HS-5 (cell line): ENCODE measurements at places on chromosomes 16 and 17.

DNA sequence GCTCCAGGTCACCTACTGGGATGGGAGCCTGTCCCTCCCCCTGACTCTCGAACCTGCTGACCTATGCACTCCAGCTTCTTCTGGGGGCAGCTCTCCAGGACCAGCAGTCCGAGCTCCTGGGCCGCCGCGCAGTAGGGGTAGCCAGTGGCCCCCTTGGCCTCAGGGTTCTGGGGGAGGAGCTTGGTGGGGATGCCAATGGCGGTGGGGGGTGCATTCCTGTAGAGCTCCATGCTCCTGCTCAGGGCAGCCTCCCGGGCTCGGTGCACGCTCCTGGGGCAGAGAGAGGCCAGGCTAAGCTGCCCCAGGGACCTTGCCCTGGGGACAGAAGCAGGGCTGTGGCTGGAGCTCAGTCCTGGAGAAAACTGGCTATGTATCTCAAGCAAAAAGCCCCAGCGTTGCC lies 7.7 kb upstream of the SPATA2L start:
- no peak for DNase-seq

- no peak for DNase-seq
These were observed 2.0 kb downstream of the HOXB8 start for GRCh38 chr17:48612854-48613691.

DNA sequence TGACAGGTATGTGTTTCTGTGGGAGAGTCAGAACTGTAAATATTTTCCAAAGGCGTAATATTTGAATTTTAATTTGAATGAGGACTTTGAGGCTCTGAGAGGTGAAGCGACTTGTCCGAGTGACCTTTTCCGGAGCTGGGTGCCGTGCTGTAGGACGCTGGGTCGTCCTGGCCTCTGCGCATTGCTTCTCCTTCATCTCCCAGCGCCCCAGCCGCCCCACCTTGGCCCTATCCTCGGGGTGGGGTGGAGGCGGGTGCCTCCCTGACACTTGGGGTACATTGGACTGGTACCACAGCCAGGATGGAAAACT lies 147.8 kb downstream of the SPECC1 start:
- DNase-seq, result no peak

DNA sequence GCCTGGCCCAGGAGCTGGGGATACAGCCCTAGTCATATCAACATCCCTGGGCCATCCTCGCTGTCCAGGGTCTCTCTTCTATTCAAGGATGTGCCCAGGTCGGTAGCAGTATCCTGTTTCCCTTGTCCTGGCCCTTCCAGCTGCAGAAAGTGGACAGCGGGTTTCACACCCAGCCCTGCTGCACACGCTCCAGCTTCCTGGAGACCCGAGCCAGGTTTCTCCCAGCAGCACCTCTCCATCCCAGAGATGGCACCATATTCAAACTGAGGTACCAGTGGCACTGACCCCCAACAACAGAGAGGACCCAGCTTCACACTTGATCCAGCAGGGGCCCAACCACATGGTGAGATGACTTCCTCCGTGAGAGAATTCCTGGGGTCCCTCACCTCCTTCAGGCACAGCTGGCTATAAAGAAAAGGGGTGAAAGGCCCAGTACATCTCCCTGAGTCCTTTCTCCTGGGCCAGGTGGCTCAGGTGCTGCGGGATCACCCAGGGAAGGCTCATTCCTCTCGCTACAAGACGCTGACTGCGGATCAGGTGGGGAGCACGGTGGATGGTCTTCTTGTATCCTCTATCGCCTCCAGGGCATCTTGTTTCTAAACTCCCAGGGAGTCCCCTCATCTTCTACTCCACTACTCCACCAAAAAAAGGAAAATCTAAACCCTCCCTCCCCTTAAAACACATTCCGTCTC lies 1.4 kb downstream of the CUEDC1 start:
- no peak for DNase-seq

DNA sequence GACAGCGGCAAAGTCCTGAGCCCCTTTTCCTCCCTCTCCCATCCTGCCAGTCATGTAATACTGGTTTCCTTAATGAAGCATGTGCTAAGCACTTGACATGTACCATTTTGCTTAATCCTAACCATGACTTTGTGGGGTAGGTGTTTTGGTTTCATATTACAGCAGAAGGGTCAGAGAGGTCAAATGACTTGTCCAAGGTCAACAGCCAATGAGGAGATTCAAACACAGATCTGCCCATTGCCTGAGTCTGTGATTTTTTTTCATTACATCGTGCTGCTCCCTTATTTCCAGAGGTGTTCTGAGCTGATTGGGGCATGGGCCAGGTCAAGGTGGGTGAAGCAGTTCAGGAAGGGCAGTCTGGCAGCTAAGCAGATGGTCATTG lies 17.6 kb upstream of the PHF12 start:
- no peak for DNase-seq

- no peak for DNase-seq
These were observed 9.4 kb upstream of the CEP20 start for GRCh38 chr16:15897834-15898254.

DNA sequence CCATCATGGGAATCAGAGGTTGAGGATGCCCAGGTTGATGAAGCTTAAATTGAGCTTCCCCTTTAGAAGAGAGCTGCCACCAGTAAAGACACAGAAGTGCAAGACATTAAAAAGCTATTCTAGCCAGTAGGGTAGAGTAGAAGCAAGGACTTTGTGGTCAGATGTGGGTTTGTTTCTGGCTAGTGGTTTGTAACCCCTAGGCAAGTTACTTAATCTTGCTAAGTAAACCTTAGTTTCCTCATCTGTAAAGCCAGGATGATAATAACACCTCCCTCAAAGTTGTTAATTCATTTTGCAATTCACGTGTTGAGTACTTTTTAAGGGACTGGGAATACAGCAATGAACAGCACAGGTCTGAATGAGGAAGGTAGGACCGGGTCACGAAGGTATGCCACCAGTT lies 3.6 kb downstream of the SNTB2 start:
- DNase-seq, result no peak

DNA sequence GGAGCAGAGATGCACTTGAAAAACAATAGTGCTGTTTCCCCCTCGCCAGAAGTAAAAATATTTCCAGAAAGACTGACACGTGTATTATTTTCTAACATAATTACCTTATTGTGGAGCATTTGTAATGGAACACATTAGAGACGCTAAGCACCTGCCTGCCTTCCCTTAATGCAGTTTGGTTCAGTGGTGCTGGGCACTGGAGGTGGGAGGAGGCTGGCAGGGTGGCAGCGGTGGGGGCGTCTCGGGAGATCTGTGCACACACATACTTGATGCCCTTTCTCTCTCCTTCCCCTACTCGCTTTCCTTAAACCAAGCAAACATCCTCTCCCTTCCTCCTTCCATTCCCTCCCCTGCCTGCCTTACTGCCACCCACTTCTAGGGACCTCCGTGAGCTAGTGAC lies 156.6 kb upstream of the SDK2 start:
- no peak for DNase-seq

- no peak for DNase-seq
These were observed 8.4 kb downstream of the FOXK2 start for GRCh38 chr17:82527898-82528297.

GRCh38 chr16:81517629-81518438 lies 73.2 kb downstream of the CMIP start:
- no peak for DNase-seq

DNA sequence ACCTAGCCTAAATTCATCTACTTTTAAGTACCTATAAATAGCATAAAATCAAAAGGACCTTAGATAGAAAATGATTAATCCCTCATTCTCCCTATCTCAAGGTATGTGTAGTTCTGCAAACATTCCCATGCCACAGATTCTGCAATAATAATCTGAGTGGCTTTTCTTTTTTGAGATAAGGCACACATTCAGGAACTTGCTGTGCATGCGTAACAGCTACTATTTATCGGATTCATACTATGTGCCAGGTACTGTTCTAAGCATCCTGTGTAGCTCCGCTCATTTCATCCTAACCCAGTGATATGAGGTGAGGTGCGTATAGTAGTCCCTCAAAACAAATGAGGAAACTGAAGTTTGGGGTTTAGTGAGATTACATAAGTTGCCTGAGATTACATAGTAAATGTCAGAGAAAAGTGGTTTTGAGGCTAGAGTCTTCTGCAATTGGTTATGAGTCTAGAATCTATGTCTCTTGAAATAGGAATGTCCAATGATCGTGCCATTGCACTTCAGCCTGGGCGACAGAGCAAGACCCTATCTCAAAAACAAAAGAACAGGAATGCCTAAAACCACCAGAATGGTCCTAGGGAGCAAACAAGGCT lies 2.0 kb upstream of the ZNF263 start:
- DNase-seq, result no peak

DNA sequence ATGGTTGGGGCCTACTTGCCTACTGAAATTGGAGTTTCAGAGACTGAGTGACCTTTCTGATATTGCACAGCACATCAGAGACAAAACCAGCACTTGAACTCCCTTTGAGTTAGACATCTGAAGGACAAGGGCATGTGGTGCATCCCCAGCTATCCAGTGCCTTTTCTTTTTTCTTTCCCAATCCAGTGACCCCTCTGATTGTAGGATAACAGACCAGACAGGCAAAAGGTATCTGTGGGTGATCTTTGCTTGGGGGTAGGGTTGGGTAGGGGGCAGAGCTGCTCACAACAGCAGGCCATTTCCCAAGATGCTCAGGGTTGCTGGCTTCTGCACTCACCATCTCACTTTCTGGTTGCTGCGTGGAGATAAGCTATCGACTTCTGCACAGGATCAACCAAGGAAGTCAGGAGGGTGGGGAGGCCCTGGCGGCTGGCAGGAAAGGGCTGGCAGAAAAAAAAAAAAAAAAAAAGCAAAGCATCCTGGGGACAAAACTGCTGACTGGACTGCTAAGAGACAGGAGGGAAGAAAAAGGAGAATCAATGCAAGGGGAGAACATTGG lies 42.2 kb downstream of the HOXB1 start:
- no peak for DNase-seq

DNA sequence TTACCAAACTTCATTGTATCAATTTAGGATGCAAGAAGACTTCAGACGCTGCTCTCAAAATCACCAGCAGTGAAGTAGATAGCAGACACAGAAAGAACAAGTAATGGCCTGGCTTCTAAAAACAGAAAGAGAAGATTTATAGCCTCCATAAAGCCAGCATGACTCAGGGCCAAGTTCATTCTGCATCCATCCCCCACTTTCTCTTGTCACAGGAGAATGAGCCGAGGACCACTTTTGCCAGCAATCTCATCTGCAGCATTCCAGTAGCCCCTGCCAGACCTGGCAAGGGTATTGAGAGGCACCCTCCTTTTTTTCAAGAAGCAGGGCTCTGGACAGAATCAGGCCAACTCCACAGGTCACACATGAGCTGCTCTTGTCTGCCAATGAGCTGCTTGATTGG lies 355.4 kb upstream of the SOX9 start:
- DNase-seq, result no peak

DNA sequence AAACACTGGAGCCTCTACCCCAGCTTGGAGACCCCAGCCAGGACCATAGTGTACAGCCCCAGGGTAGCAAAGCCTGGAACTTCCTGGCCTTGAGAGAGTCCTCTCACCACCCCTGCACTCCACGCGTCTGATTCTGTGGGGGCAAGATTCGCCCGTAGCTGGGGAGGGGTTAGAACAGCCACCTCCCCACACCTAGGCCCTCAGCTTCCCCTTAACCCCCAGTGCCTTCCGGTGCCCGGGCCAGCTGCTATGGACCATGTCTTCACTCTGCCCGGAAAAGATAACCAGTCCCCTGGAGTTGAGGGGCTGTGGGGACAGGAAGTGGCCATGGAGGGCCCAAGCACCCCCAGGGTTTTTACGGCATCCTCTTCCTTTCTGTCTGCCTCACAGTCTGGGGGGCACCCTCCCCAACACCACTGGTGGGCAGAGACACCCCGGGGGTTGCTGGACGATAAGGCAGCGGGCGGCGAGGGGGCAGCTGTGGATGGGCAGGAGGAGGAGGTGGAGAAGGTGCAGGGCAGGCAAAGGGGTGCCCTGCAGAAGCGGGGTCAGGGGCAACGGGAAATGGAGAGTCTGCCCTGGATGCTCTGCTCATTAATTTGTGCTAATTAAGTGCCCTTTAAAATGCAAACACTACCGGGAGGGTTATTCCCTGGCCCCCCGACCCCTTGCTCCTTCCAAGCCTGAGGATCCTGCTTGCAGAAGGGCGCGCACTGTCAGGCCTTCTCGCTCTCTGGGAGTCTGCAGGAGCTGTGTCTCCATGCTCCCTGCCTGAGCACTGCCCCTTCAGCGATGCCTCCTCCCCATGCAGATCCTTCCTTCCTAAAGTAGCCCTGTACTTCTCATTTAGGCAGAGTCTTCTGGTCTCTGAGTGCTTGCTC lies 2.4 kb downstream of the PRSS27 start:
- DNase-seq, result no peak

DNA sequence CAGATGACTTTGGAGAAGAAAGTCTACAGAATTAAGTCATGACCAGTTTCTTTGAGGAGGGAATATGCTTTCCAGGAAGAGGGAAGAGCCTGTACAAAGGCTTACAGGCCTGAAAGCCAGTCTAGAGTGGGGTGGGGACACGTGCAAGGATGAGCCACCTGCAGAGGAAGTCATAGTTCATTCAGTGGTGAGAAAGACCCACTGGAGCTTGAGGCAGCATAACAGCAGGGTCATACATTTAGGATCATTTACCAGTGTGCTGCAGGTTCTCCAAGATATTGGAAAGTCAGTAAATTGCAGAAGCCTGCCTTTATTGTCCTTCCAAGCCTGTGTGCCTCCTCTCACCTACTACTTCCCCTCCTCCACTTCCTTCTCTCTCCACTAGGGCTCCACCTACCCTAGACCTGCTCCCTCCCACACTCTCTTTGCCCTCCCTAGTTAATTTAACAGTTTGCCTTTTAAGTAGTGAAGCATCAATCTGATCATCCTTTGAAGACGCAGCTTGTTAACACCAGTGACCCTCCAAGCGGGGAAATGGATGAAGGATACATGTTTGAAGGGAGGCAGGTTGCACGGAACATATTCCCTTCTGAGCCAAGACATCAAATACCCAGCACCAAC lies 40.2 kb downstream of the CDRT15 start:
- no peak for DNase-seq

- DNase-seq, result no peak
These were observed 3.4 kb downstream of the SPNS1 start for GRCh38 chr16:28977703-28978662.

GRCh38 chr17:65061646-65062045 lies 5.1 kb upstream of the GNA13 start:
- no peak for DNase-seq

DNA sequence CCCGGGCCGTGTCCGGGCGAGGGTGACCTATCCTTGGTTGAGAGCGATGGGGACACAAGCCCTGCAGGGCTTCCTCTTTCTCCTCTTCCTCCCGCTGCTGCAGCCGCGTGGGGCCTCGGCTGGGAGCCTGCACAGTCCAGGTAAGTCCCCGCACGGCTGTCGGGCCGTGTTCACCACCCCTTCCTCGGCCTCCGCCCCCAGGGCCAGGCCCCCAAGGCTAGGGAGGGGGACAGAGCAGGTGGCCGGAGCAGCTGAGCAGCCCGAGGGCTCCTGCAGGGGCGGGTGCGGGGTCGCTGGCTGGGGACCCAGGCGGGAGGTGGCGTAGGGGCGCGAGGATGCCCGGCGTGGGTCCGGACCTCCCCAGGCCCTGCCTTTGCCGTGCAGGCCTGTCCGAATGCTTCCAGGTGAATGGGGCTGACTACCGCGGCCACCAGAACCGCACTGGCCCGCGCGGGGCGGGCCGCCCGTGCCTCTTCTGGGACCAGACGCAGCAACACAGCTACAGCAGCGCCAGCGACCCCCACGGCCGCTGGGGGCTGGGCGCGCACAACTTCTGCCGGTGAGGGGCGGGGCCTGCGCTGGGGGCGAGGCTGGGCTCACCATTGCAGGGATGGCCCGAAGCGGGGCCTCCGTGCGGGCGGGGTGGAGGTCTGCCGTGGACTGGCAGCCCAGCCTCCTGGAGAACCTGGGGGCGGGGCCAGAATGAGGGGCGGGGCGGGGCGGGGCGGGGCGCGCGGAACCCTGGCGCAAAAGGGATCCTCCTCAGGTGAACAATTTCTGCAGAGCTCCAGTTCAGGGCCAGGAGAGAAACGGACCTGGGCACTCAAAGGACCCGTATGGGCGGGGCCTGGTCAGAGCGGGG lies 631 bp downstream of the KREMEN2 start:
- DNase-seq, result no peak
